ENCODE measurements at places on chromosomes 13 and 19. TPM values are rescaled to one million over a fixed set of nuclear protein-coding genes. Genes with fewer than 3 reads are reported as not detected.

Gene C19orf85
- total RNA-seq = not detected

DNA sequence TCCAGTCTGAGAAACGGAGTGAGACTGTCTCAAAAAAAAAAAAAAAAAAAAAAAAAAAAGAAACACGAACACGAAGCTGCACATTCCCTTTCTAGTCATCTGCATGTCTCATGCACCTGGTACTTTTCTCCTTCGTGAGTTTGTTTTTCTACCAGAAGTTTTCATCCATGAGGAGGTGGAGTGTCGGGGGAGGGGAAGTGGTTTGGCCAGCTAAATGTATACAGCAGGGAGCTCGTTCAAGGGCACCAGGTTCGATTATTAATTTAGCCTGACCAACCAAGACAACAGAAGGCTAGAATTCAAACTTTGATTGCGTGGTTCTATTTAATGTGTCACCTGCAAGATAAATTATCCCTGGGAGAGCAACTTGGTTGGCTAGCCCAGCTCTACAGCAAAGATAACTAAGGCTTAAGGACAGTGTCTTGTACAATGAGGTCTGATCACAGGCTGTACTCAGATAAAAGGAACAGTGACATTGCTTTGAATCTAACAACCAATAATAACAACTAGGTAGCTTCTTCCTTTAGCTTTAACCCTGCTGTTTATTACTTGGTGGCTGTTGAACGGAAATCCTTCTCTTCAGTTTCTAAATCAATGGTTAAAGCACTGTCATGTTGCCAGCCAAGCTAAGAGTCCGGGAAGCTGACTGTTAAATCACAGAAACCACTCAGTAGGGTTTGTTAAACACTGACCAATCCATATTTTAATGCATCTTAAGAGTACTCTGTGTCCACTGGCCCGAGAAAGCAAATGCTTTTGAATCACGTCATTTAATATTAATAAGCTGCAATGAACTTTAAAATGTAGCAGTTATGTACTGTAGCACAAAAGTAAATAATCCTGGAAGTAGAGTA, 98.4 kb upstream of the STARD13 start:
- DNase-seq = no peak

DNA sequence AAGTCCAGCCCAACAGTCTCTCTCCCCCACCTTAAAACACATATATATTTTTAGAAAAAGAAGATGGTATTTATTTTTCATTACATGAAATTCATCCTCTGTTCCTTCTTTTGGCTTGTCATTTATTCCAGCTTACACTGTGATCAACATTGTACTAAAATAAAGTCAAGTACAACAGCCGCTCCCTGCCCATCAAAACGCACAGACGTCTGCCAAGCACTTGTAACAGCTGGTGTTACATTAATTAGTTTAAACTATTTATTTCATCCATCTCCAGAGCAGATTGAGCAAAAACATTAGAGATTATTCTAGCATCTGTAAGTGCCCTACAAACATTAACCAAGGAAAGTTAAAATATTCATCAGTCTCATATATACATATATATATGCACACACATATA, 350.5 kb downstream of the DACH1 start:
- DNase-seq = no peak

GRCh38 chr13:37656247-37656940, 57.8 kb upstream of the POSTN start:
- no peak for DNase-seq

DNA sequence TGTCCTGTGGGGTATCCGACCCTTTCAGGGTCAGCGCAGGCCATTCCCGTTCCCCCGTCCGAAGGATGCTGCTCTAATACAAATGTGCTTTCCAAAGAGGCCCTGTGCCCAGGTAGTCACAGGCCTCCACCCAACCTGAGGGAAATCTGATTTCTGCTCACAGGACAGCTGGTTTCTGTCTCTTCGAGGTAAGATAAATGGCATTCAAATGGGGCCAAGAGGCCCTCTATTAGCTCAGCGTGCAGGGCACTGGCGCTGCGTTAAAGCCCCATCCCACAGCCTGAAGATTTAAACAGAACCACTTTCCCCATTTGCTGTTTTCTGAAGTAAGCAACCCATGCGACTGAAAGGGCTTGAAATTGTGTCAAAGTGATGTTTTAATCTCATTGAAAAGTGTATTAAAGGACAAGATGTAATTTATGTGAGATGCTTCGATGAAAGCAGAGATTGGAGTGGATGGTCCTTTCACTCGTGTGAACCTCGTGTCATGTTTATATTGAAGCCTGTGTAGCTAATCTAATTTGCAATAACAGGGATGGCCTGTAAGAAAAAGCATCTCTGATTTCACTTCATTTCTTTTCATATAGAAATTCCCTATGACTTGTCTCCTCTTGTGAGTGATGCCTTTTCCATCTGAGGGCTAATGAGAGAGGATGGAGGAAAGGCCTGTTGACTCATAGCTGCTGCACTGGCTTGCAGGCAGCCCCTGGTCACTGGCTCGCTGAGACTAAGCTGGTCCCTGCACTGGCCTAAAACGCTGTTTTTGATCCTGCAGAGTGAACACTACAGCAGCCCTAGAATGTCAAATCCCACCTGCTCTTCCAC, 7.3 kb upstream of the SOX1 start:
- DNase-seq = no peak

All from Peyer's patch (tissue), 4 donors.